ENCODE measurements at places on chromosomes 6 and 20. TPM values are rescaled to one million over a fixed set of nuclear protein-coding genes. Genes with fewer than 3 reads are reported as not detected.

FAM209B gene
- polyA plus RNA-seq, result 0.68 TPM

PRDM1 gene
- 0.90 TPM for polyA plus RNA-seq

BPIFB2 gene
- not detected for polyA plus RNA-seq

SSTR4 gene
- polyA plus RNA-seq, result not detected
